ENCODE measurements at places on chromosomes 5 and 9. TPM values are rescaled to one million over a fixed set of nuclear protein-coding genes. Genes with fewer than 3 reads are reported as not detected.

The PNPLA7 gene
- 4.3 TPM for polyA plus RNA-seq

The DMRT3 gene
- 0.29 TPM for polyA plus RNA-seq

The GZMA gene
- 0.66 TPM for polyA plus RNA-seq

The ACTBL2 gene
- not detected for polyA plus RNA-seq

The ADAMTSL2 gene
- polyA plus RNA-seq = 24.2 TPM

The ZNF483 gene
- 2.9 TPM for polyA plus RNA-seq

The DDX4 gene
- not detected for polyA plus RNA-seq

The PIP5K1B gene
- polyA plus RNA-seq = 2.5 TPM

The ADGRD2 gene
- polyA plus RNA-seq = 5.0 TPM

The KCNN2 gene
- 5.1 TPM for polyA plus RNA-seq

The RNF180 gene
- polyA plus RNA-seq = 0.64 TPM

The EPB41L4A gene
- polyA plus RNA-seq = 9.6 TPM

The MLANA gene
- polyA plus RNA-seq = not detected

The PRELID2 gene
- polyA plus RNA-seq = 2.4 TPM

The ADAMTSL1 gene
- polyA plus RNA-seq = 43.5 TPM

Data from brain (organoid and tissue), 16 donors.